ENCODE measurements at places on chromosomes 5 and 9.

- DNase-seq: no peak
These were observed 3.2 kb upstream of the TERT start for GRCh38 chr5:1298067-1298551.

DNA sequence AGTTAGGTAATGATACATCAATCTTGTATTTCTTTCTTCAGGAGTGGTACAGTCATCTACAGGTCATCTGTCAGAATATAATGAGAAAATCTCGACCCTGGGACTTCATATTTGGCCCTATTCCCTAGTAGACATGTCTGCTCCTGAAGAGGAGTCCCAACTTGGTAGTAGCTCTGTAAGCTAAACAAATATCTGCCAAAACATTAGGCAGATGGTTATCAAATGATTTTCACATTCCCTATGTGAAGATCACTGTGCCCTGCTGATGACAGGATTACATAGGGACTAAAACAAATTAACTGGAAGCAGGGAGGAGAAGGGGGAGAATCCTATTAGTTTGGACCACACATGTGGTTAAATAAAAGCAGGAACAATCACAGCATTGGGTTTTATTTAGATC, 138.6 kb upstream of the NFIB start:
- no peak for DNase-seq

DNA sequence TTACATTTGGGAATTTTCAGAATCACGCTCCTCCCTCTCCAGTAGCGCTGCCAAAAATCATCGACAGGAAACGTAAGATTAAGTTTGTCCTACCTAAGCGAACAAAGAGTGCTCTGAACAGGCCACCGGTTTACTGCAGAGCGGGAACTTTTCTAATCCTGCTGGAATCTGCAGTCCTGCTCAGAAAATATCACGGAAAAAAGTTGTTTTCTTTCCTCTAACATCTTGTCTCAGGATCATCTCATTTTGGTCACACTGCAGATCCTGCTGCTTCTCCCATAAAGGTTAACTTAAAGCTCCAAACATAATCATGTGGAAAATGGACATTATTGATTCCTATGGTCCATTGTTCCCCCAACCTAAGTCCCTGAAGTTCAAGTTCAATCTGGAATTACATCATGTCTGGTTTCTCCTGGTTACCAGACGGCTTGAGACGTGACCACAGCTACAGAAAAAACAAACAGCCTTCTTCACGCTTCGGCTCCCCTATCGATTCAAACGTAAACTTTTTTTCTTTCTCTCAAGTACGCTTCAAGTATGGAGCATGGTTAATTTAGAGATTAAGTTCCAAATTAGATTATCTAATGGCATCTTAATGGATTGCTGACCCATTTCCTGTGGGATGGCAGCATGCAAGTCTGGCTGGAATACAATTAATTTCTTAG, 217.6 kb downstream of the NFIB start:
- no peak for DNase-seq

- no peak for DNase-seq
These were observed 898.1 kb upstream of the WWC1 start for GRCh38 chr5:167393358-167393757.

- no peak for DNase-seq
These were observed 40.3 kb upstream of the NFIB start for GRCh38 chr9:14354201-14354600.

DNA sequence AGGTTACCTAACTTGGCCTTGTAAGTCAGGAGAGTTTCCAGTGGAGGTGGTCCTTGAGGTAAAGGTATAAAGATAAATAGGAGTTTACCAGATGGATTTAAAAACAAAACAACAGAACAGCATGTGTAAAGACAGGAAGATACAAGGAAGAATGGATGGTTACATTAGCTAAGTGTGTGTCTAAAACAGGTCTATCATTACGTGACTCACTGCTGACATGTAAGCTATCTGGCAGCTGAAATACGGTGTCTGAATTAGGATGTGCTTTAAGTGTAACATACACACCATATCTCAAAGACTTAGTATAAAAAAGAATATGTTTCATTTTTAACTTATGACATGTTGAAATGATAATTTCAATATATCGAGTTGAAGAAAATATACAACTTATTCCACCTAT, 405.1 kb upstream of the ADAMTSL1 start:
- no peak for DNase-seq

GRCh38 chr9:134835987-134836386, 44.6 kb upstream of the FCN2 start:
- no peak for DNase-seq

- DNase-seq: no peak
These were observed 194.2 kb downstream of the CDK5RAP2 start for GRCh38 chr9:120385606-120386389.

DNA sequence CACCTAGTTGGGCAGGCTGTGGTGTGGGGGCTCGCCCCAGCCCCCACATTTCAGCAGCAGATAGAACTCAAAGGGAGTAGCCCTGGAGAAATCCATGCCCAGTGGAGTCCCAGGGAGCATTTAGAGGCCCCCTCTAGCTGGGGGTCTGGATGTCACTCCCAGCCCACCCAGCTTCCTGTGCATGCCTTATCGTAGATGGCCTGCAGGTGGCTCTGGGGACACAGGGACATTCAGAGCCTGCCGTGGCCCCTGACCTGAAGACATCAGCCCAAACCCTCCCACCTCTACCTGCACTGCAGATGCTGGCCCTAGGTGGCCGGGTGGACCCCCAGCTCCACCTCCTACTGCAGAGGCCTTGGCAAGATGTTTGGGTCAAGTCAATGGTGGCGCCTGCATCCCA, 49.0 kb upstream of the LMX1B start:
- no peak for DNase-seq

GRCh38 chr9:38724754-38725153, 4.8 kb upstream of the FAM240B start:
- DNase-seq: no peak

DNA sequence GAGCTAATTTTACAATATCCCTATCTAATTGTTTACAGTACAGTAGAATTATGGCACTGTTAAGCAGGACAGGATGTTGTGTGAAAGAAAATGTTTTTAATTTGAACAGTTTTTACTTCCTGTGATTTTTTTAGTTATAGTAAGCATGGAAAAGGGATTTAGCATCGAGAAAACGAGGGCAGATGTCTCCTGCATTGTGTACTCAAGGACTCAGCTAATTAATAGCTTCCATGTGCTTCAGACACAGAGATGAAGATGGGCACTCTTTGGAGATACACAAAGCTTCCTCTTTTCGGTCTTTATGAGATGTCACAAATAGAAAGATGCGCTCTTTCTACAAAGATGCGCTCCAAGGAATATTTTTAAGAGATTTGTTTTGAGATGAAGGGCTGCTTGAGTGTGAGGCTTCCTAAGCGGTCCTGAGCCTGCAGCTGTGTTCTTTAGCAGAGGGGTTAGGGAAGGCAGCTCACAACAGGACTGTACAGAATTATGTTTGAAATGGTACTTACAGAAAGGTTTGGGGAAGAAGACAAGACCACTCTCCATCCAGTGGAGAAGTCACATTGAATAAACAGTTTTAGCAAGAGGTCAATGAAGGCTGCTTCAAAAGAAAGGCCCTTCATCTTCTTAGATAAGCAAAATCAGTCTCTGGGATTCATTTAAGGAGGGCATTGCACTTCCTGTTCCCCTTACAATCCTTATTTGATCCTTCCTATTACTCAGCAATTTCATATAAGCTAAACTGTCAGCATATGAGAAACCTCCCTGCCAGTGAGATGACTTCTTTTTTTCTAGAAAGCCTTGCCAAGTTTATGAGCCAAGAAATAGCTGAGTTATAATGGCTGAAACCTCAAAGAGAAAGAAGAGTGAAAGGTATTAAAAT, 311.5 kb downstream of the EFNA5 start:
- DNase-seq: no peak

DNA sequence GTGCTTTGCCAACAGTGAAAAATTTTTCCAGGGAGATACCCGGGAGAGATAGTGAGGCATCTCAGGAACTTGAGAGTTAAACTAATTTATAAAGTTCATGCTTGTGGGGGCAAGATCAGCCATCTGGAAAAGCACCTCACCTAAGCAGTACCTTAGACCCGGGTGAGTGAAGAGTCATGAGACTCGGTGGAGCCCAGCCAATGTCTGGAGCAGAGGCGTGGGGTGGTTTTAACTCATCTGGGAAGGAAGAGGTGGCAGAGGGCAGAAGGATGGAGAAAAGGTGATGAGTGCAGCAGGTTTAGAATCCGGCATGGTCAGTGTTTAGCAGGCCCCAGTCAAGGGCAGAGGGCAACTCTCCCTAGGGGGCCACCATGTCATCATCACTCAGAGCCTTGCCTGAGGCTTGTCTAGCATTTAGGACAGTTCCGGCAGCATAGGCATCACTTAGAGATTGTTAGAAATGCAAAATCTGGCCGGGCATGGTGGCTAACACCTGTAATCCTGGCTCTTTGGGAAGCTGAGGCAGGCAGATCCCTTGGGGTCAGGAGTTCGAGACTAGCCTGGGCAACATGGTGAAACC, 4.3 kb upstream of the RNF183 start:
- no peak for DNase-seq

- no peak for DNase-seq
These were observed 54.1 kb downstream of the GDA start for GRCh38 chr9:72203205-72203803.

DNA sequence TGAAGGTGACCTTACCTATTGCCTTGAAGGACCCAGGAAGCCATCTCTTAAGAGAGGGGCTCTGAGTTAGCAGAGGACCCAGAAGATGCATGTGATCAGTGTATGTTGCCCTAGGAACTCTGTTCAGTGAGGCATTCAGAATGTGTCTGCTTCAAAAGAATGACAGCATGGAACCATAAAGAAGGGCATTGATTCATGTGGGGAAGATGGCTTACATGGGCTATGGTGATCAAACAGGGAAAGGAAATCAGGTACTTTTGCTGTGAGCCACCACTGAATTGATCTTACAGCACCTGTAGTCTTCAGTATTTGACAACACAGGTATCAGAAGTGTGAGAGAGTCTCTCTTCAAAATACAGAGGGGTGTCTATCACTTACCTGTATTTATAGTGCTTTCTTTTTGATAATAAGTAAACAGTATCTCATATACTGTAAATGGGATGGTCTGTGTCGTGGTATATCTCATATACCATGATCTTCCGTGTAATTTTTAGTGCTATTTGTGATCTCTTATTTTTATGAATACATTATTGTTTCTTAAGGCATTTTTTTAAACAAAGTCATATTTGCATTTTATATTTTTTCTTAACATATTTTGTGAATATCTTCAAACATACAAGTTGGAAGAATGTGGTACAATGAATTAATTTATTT, 57.0 kb downstream of the FOCAD start:
- no peak for DNase-seq

GRCh38 chr9:137295849-137296669, 6.0 kb downstream of the NRARP start:
- no peak for DNase-seq

- no peak for DNase-seq
These were observed 577.7 kb upstream of the FTMT start for GRCh38 chr5:121273833-121274433.

DNA sequence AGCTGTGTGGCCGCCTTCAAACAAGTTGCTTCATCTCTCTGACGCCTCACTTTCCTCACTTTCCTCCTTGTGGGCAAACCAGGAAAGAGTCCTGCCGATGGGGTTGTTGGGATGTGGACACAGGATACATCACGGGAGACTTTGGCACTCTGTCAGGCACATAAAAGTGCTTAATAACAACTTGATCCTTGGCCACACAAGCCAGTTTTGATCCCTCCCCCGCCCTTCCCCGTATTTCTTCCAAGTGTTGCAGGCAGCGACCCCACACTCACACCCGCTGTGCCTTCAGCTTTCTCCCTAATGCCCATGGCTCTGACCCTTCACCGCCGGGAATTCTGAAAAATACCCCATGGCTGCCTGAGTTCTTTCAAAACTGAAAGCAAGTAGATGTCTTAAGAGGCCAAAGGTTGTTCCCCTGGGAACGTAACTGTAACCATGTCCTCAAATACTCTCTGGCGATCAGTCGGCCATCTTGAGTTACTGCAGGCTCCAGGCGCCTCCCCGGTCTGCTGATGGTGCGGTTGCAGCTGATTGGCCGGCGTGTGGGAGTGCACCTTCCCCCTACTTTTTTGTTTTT, 59.8 kb downstream of the ARHGEF37 start:
- DNase-seq: no peak

- no peak for DNase-seq
These were observed 28.6 kb downstream of the ADAMTSL1 start for GRCh38 chr9:18502546-18502945.

- no peak for DNase-seq
These were observed 15.4 kb downstream of the MEGF10 start for GRCh38 chr5:127306036-127306435.

GRCh38 chr5:11955331-11955730, 51.1 kb upstream of the CTNND2 start:
- no peak for DNase-seq

GRCh38 chr5:8585230-8586018, 716.5 kb downstream of the MTRR start:
- DNase-seq: no peak

- DNase-seq: no peak
These were observed 259.4 kb upstream of the CCNG1 start for GRCh38 chr5:163177971-163178370.

- no peak for DNase-seq
These were observed 84.9 kb upstream of the MPDZ start for GRCh38 chr9:13364271-13365000.

DNA sequence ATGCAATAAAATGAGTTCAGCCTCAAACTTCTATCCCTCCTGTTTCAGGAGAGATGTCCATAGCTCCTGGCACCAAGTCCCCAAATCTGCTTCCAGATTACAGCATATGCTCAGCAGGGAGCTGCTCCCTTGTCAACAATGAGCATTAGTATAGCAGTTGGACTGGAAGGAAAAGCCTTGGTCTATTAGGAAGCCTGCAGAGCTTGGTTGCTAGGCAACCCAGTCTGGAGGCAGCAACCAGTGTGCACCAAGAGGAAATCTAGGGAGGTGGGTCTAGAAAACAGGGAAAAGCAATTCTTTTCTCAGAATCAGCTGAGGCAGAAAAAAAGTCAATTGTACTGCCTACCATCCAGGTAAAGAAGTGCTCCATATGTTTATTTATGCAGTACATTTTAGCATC, 229.5 kb upstream of the NMUR2 start:
- DNase-seq: no peak

DNA sequence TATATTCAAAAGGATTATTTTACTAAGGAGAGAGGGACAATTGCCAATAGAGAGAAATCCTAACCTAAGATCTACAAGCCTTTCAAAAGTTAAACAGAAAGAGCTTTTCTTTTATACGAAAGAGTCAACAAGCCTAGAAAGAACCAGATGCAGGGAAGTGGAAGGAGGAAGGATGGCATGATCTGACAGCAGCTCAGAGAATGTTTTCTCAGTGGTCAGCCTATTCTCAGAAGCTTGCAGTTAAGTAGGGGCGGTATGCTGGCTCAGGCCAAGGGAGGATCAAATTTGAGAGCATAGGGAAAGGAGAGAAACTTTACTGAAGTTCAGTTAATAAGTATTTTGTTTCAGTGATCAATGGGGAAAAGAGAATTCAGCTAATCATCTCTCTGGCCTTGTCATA, 88.0 kb upstream of the FTMT start:
- no peak for DNase-seq

DNA sequence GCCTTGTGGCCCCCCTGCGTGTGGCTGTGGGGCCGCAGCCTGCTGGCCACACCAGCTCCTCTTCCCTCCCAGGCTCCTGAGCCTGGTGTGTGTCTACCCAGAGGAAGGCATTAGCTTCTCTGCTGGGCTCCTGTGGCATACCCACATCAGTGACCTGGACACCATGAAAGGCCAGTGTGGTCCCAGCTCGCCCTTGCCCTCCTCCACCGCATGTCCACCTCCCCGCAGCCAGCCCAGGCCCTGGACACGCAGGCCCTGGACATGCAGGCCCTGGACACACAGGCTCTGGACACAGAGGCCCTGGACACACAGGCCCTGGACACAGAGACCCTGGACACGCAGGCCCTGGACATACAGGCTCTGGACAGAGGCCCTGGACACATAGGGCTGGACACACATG, 153.4 kb upstream of the PPP1R26 start:
- no peak for DNase-seq
